Mesendoderm (in vitro differentiated cells): ENCODE measurements at places on chromosomes 12 and 14.

DNA sequence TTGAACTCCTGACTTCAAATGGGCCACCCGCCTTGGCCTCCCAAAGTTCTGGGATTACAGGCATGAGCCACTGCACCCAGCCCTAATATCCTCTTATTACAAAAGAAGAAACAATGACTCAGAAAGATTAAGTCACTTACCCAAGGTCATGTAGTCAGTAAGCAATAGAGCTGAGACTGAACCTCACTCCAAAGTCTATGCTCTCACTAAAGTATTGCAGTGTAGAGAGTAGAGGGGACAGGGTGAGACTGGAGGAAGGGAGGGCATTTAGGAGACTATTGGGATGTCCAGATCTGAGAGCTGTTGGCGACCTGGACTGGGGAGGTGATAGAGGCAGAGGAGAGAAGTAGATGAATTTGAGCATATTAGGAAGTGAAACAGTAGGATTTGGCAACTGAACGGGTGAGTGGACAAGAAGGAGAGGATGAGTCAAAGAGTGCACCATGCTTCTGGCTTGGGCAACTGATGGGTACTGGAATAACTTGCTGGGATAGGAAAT lies 11.8 kb downstream of the P2RX7 start:
- no peak for DNase-seq
- H3K27me3 ChIP-seq: no peaks in the 10 kb centered on the region
- no peaks in the 10 kb centered on the region for H3K36me3 ChIP-seq
- H3K4me3 ChIP-seq: no peak overlapping the region
- no peaks in the 10 kb centered on the region for H3K4me1 ChIP-seq

DNA sequence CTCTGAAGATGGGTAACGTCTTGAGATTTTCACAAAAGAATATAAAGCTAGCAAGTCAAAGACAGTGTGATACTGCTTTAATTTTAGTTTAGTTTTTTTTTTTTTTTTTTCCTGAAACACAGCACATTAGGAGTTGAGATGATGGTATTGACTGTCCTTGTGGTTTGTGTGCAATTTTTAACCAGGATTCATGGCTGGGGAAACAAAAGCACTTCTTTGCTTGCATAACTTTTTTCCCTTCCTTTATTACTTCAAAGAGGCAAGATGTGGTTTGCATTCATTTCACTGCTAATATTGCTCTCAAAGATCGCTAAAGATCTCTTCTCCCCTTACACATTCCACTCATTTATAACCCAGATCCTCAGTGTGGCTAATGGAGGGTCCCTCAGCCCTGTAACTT lies 157.1 kb upstream of the PZP start:
- DNase-seq: no peak
- no peak overlapping the region for H3K27ac ChIP-seq
- H3K4me3 ChIP-seq: no peak overlapping the region
- peaks cover 6% of the 10 kb centered on the region for H3K4me1 ChIP-seq
- no peaks in the 10 kb centered on the region for H3K27me3 ChIP-seq
- H3K36me3 ChIP-seq: no peaks in the 10 kb centered on the region

DNA sequence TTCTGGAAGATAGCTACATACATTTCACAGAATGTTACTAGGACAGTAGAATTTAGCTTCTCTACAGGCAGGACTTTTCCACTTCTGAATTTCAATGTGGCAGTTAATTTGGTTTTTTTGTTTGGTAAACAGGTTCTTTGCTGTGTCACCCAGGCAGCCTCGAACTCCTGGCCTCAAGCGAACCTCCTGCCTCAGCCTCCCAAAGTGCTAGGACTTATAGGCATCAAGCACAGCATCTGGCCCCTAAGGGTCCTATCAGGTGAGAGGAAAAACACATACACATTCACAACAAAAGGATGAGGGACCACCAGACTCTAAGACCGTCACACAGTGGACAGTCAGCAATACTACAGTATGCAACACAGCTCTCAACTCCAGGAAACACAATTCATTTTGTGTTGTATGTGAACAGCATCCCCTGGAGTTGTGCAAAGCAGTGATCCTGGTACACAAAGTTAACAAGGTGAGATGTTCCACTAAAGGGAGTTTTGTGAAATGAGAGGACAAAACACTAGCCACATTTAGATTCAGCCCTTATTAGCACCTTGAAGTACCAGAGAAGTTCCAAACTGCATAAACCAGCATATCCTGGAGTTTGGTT lies 6.9 kb downstream of the ATP2B1 start:
- DNase-seq: peak; percentile 13
- no peak overlapping the region for H3K27ac ChIP-seq
- H3K36me3 ChIP-seq: no peaks in the 10 kb centered on the region
- H3K4me1 ChIP-seq: no peaks in the 10 kb centered on the region
- H3K27me3 ChIP-seq: no peaks in the 10 kb centered on the region

GRCh38 chr12:42617622-42618021 lies 28.1 kb upstream of the PRICKLE1 start:
- peak; percentile 29 for DNase-seq
- no peaks in the 10 kb centered on the region for H3K27me3 ChIP-seq
- no peak overlapping the region for H3K4me3 ChIP-seq
- no peak overlapping the region for H3K27ac ChIP-seq

GRCh38 chr12:108653082-108653516 lies 19.4 kb upstream of the SELPLG start:
- H3K4me3 ChIP-seq: no peak overlapping the region
- H3K27ac ChIP-seq: no peak overlapping the region
- H3K36me3 ChIP-seq: peaks cover 15% of the 10 kb centered on the region
- H3K27me3 ChIP-seq: no peaks in the 10 kb centered on the region
- no peak for DNase-seq
- no peaks in the 10 kb centered on the region for H3K4me1 ChIP-seq
